ENCODE measurements at places on chromosomes 6 and 20.

GRCh38 chr6:140825731-140826130, 1307.0 kb upstream of the GJE1 start:
- H3K27ac ChIP-seq: no peak overlapping the region
- DNase-seq: no peak
- no peak overlapping the region for H3K4me3 ChIP-seq
- H3K4me1 ChIP-seq: no peaks in the 10 kb centered on the region
- H3K27me3 ChIP-seq: no peaks in the 10 kb centered on the region

- DNase-seq: no peak
- H3K27me3 ChIP-seq: peaks cover 20% of the 10 kb centered on the region
- H3K4me1 ChIP-seq: no peaks in the 10 kb centered on the region
Measured at GRCh38 chr6:30500421-30501355, 11.4 kb downstream of the HLA-E start.

DNA sequence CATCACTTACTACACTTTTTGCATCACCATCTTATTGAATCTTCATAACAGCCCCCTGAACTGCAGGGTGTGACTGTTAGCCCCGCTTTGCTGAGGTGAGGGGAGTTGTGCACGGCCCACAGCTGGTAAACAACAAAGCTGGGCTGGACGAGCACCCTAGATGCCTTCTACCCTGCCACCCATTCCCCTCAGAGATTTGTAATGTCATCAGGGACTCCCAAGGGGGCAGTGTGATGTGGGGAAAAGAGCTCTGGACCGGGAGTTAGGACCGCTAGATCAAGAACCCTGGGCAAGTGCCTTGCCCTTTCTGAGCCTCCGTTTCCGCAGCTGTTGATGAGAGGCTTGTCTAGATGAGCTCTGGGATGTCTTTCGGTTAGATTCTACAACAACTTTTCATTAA, 20.9 kb downstream of the PKIG start:
- no peak for DNase-seq
- H3K27me3 ChIP-seq: no peaks in the 10 kb centered on the region
- no peaks in the 10 kb centered on the region for H3K36me3 ChIP-seq
- H3K4me1 ChIP-seq: peaks cover 3% of the 10 kb centered on the region

DNA sequence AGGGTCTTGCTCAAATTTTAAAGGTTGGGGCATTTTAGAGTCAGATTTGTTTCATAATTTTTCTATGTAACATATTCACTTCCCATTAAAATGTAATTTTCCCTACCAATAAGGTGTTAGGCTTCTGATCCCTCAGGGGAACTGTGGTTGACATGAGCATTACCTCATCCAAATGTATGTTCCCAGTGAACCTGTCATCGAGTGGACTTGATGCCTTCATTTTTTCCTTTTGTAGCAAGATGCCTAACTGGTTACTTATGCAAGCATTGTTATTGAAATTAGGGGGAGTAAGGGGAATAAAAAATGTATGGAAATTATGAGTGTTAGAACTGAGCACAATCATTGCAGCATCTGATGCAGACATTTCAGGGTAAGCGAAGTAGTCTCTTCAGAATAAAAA, 360.5 kb downstream of the BCKDHB start:
- DNase-seq: no peak
- no peak overlapping the region for H3K27ac ChIP-seq
- no peaks in the 10 kb centered on the region for H3K27me3 ChIP-seq
- peaks cover 4% of the 10 kb centered on the region for H3K4me1 ChIP-seq
- no peak overlapping the region for H3K4me3 ChIP-seq

DNA sequence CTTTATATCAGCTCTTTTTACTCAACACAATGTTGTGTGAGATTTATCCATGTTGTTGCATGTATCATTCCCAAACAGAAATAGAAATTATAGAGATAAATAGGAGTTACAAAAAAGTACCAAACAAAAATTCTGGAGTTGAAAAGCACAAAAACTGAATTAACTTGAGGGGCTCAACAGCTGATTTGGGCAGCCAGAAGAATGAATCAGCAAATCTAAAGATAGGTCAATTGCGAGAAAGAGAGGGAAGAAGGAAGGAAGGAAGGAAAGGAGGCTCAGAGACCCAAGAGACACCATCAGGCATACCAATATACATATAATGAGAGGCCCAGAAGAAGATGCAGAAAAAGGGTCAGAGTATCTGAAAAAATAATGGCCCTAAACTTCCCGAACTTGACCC, 98.9 kb downstream of the ATG5 start:
- DNase-seq: no peak
- no peaks in the 10 kb centered on the region for H3K27me3 ChIP-seq
- H3K4me3 ChIP-seq: no peak overlapping the region
- peaks cover 41% of the 10 kb centered on the region for H3K36me3 ChIP-seq
- peaks cover 23% of the 10 kb centered on the region for H3K4me1 ChIP-seq
- H3K27ac ChIP-seq: no peak overlapping the region

- peaks cover 25% of the 10 kb centered on the region for H3K4me1 ChIP-seq
- H3K27ac ChIP-seq: peak overlapping the region; percentile 25
- no peaks in the 10 kb centered on the region for H3K36me3 ChIP-seq
- no peaks in the 10 kb centered on the region for H3K27me3 ChIP-seq
Measured at GRCh38 chr6:53825532-53826321, 30.9 kb downstream of the LRRC1 start.

DNA sequence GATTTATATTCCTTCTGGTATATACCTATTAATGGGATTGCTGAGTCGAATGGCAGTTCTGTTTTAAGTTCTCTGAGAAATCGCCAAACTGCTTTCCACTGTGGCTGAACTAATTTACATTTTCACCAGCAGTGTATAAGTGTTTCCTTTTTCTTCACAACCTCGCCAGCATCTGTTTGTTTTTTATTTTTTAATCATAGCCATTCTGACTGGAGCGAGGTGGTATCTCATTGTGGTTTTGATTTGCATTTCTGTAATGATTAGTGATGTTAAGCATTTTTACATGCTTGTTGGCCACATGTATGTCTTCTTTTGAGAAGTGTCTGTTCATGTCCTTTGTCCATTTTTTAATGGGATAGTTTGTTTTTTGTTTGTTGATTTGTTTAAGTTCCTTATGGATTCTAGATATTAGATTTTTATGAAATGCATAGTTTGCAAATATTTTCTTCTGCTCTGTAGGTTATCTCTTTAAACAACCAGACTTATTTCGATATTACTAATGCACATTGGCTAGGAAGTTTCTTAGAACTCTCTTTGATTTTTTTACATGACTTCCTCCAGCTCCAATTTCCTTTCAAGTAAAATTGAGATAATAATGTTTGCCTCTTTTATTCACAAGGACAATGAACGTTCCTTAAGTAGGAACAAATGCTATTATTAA, 12.2 kb upstream of the VNN1 start:
- H3K36me3 ChIP-seq: no peaks in the 10 kb centered on the region
- no peaks in the 10 kb centered on the region for H3K27me3 ChIP-seq
- no peak for DNase-seq
- H3K4me3 ChIP-seq: no peak overlapping the region

DNA sequence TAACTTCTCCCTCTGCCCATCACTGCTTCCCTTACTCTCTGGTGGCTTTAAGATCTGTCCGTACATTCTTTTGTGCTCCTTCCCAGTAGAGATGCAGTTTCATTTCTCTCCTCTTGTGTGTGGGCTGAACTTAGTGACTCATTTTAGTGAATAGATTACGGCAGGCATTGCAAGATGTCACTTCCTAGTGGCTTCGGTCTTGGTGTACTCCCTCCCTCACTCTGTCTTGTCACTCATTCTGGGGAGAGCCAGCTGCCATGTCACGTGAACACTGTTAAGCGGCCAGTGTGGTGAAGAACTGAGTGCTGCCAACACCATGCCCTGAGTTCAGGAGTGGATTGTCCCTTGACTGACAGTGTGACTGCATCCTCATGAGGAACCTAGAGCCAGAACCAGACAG, 115.9 kb downstream of the OTOR start:
- H3K27me3 ChIP-seq: no peaks in the 10 kb centered on the region
- H3K4me3 ChIP-seq: no peak overlapping the region
- H3K4me1 ChIP-seq: no peaks in the 10 kb centered on the region
- no peak overlapping the region for H3K27ac ChIP-seq
- H3K36me3 ChIP-seq: no peaks in the 10 kb centered on the region

- H3K27ac ChIP-seq: no peak overlapping the region
- H3K36me3 ChIP-seq: no peaks in the 10 kb centered on the region
- no peak overlapping the region for H3K4me3 ChIP-seq
- DNase-seq: no peak
- H3K4me1 ChIP-seq: peaks cover 15% of the 10 kb centered on the region
Measured at GRCh38 chr6:142332393-142333098, 30.7 kb downstream of the ADGRG6 start.

DNA sequence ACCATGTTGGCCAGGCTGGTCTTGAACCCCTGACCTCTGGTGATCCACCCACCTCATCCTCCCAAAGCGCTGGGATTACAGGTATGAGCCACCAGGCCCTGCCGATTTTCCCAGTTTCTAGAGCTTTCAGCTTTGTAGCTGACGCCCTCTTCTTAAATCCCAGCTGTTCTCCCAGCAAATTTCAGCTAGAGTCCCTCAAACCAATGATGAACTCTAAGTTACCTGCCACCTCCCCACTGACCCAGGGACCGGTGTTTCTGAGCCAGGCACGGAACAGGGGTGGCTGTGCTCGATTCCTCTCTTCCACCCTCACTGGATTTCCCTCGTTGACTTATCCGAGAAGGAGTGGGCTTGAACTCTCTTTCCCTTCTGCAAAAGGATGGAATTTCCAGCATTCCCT, 39.1 kb downstream of the SUN5 start:
- H3K27ac ChIP-seq: no peak overlapping the region
- no peaks in the 10 kb centered on the region for H3K27me3 ChIP-seq
- peak; percentile 57 for DNase-seq
- no peaks in the 10 kb centered on the region for H3K36me3 ChIP-seq
- H3K4me1 ChIP-seq: peaks cover 10% of the 10 kb centered on the region

DNA sequence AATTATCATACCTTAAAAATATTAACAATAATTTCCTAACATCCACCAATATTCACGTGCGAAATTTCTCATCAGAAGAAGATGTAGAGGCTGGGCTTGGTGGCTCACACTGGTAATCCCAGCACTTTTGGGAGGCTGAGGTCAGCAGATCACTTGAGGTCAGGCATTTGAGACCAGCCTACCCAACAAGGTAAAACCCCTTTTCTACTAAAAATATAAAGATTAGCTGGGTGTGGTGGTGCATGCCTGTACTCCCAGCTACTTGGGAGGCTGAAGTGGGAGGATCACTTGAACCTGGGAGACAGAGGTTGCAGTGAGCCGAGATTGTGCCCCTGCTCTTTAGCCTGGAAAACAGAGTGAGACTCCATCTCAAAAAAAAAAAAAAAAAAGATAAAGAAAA, 36.1 kb upstream of the JAG1 start:
- no peak overlapping the region for H3K27ac ChIP-seq
- peaks cover 19% of the 10 kb centered on the region for H3K4me1 ChIP-seq
- peaks cover 3% of the 10 kb centered on the region for H3K36me3 ChIP-seq
- H3K27me3 ChIP-seq: peaks cover 3% of the 10 kb centered on the region
- DNase-seq: no peak

- DNase-seq: no peak
- H3K36me3 ChIP-seq: no peaks in the 10 kb centered on the region
- H3K27ac ChIP-seq: no peak overlapping the region
- peaks cover 25% of the 10 kb centered on the region for H3K4me1 ChIP-seq
- peaks cover 4% of the 10 kb centered on the region for H3K27me3 ChIP-seq
Measured at GRCh38 chr20:25048519-25048952, 9.4 kb downstream of the ACSS1 start.

Measured in type B pancreatic cell (in vitro differentiated cells).